ENCODE measurements at places on chromosomes 6 and 20.

DNA sequence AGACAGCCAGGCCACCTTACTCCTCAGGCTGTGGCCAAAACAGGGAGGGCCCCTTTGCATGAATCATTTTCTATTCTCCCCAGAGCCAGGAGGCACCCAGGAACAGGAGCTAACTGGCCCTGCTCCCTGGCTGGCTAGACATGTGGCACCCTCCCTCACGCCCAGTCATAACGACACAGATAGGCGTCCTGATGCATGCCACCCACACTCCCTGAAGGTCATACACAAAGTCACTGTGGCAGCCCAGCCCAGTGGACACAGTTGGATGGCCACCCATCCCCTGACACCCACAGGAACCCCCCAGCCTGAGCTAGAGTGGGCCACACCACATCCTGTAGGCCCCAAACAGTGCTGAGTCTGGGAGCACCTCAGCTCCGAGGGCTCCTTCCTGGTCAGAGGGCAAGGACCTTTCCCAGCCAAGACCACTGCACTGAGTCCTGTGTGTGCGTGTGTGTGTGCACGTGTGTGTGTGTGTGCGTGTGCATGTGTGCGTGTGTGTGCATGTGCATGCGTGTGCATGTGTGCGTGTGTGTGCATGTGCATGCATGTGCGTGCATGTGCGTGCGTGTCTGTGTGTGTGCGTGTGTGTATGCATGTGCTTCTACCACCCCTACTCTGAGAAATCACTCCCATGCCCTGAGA, 21.6 kb downstream of the TFEB start:
- no peak for DNase-seq

DNA sequence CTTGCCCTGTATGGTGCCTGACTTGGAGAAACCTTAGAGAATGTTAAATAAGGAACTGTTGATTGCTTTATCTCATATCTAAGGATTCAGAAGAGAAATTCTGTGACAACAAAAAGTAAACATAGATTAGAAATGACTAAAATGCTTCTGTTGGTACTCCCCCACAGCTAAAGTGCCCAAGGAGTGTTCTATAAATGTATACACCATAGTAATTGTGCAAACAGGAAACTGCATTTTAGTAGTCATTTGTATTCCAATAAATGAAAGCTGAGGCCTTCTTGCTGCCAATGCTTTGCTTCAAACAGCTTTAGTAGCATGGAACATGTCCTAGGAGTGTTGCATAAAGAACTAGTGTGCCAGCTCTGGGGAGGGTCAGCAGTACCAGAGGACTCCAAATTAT, 343.7 kb upstream of the IRAK1BP1 start:
- no peak for DNase-seq

DNA sequence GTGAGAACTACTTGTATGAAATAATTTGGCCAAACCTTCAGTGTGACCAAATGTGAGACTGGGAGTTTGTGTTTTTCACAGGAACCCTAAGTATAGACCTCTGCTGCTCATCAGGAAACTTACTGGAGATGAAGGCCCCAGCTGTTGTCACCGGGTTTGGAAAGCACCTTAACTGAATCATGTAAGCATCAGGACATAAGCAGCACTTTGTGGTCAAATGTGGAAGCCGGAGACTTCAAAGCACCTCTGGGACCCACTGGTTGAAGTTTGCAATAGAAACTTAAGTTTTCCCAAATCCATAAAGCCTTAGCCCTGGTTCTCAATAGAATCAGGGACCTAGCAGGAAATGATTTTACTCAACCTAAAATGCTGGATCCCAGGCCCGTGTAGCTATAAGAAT, 14.3 kb downstream of the TTPAL start:
- DNase-seq: no peak

- DNase-seq: no peak
These were observed 251.6 kb downstream of the ADGB start for GRCh38 chr6:146850238-146850896.

- DNase-seq: no peak
These were observed 40.4 kb downstream of the UNC5CL start for GRCh38 chr6:40998661-40999060.

GRCh38 chr20:400128-400453, 8.0 kb upstream of the RBCK1 start:
- DNase-seq: no peak
